ENCODE measurements at places on chromosomes 6 and 20.

DNA sequence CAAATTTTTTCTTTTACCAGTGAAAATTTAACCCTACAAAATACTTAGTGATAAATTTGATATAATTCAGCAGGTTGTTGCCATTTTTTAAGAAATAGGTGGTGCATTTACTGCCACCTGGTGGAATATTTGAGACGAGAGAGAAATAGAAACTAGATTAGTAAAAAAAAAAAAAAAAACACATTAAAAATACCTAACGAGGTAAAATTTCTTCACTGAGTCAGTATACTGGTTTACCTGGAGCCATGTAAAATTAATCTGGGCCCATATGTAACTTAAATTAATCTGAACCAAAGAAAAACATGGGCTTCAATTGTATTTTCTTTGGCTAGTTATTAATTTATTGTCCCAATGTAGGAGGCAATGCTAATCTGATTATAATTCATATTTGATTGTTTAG lies 520.8 kb downstream of the EPM2A start:
- DNase-seq = peak; percentile 24

GRCh38 chr6:30678964-30679726 lies 6.3 kb upstream of the DHX16 start:
- DNase-seq = peak; percentile 47

GRCh38 chr6:130366107-130367005 lies 539 bp downstream of the TMEM200A start:
- DNase-seq = peak; percentile 41

DNA sequence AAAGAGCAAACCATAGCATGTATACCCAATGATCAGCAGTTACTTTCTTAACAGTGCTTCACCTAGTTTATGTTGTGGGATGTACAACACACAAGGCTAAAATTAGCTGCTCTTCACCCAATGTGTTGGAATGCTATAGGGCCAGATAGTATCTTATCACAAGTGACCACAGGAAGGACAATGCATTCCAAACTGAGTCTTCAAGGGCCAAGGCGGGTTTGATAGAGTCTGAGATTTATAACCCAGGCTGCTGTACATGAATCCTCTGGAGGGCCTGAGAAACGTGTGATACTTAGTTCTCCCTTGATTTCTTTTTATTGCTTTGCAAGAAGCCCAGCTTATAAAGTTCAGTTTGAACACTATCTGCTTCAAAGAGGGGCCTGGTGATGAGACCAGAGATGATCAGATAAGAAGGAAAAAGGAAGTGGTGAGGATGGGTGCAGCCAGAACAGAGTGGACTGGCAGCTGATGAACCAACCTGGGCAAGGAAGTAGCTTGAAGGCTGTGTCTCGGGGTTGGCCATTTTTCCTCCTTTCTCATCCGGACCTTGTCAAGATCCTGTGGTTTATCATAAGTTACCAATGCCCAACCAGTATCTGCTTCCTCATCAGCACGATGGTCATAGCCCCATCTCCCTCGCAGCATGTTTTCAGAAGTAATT lies 62.2 kb upstream of the BMP2 start:
- DNase-seq = no peak

GRCh38 chr6:11847515-11848345 lies 69.1 kb upstream of the ADTRP start:
- no peak for DNase-seq

DNA sequence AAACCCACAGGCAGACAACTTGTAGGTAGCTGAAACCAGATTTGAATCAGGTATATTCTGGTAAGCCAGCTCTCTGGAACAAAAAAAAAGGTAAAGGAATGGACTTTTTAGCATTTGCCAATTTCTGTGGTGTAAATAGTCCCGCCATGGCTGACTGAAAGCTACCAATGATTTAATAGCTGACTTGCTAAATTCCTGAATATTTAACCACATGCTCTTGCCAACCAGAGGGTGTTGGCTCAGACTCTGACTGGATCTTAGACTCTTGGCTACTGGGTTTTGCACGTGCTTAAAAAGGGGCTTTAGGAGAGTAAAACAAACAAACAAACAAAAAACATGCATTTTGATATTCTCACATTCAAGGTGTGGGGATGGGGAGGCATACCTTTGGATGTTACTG lies 600.0 kb upstream of the CDH4 start:
- DNase-seq = no peak

DNA sequence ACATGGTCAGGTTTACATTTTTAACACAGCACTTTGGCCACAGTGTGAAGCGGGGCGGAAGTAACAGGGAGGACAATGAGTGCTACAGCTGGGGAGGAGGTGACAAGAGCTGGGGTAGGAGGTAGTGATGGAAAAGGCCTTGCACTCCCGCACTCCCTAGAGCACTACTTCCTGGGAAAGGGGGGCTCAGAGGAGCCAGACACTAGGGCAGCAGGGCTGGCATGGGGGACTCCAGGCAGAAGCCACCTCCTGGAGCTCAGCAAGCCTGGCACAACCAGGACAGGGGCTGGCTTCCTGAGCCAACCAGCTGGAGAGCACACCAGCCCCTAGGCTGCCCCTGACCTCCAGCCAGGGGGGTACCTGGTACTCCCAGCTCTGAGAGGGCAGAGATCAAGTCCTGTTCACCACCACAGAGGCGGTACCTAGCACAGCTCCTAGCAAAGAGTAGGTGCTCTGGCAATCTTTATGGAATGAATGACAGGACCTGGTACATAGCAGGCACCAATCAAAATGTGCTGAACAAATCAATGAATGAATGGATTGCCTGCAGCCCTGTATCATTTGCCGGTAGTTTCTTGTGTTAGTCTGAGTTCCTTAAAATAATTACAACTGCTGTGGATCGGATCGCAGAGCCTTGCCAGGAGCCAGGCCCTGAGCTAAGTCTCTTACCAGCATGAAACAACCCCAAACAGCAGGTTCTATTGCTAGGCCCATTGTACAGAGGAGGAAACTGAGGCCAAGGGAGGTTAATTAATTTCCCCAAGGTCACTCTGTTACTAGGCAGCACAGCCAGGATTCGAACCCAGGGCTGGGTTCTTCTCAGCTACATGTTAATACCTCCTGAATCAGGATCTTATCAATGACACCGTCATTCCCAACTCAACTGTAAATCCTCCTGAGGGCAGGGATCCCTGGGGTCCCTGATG lies 15.5 kb downstream of the NOL4L start:
- DNase-seq = no peak

DNA sequence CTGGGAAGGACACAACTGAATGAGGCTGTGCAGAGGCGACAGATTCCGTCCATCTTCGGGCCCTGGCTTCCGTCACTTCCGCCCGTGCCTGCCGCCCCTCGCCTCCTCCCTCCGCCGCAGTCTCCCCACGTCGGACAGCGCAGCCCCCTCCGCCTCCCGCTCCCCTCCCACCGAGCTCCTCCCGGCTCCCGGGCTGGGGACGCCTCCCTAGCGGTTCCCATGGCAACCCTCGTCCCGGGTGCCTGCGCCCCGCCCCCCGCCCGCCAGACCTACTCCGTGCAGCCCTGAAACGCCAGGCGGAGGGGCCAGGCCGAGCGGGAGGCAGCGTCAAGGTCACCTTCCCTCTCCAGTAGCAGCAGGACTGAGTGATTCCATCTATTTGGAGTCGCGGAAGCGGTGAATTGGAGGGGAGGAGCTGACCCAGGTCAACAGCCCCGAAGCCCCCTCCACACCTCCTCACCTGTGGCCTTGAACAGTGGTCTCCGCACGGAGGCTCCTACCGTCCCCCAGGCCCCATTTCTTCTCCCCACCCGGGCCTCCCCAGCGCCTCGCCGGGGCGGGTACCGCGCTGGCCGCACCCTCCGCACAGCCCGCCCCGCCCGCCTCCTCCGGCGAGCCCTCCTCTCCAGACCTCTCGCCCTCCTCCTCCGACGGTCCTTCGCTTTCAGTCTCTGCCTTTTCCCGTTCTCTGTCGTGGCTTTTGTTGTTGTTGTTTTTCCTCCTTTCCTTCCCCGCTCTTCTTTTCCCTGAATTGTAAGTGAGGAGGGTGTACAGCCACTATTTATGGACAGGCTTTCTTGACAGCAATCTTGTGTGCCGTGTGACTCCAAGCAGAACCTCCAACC lies 951 bp downstream of the NRSN2 start:
- peak; percentile 87 for DNase-seq

DNA sequence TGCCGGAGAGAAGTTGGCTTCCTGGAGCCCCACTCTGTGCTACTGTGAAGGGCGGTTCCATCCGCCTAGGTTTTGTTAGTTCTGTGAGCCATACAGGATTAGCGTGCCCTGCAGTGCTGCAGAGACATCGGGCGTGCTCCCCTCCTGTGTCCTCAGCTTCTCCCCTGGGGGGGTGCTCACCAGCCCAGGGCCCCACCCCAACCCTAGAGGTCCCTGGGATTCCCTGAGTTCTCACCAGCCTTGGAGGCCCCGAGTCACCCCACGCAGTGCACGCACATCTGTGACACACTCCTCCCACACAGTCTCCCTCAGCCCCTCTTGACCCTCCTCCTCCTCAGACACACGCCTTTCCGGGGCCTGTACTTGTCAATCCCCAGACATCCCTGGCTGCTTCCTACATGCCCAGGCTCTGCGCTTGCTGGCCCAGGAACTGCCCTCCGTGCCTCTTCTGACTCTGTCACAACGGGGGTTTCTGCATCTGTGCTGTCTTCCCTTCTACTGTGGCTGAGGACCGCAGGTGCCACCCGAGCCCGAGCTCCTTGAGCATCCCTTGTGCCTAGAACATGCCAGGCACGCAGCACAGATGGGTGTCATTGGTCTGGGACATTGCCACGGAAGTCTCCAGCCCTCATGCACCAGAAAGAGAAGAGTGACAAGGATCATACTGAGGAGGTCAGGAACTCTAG lies 123.2 kb upstream of the RPS6KA2 start:
- DNase-seq = no peak

DNA sequence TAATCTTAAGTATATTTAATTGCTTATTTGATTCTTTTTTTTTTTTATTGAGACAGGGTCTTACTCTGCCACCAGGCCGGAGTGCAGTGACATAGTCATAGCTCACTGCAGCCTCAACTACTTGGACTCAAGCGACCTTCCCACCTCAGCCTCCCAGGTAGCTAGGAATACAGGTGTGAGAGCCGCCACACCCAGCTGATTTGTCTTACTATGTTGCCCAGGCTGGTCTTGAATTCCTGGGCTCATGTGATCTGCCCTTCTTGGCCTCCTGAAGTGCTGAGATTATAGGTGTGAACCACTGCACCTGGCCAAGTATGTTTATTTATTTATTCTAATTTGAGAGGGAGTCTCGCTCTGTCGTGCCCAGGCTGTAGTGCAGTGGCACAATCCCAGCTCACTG lies 38.2 kb downstream of the PTPN1 start:
- no peak for DNase-seq

- no peak for DNase-seq
Measured at GRCh38 chr6:82951935-82952334, 113.7 kb downstream of the UBE3D start.

- no peak for DNase-seq
Measured at GRCh38 chr6:116611056-116611455, 5.2 kb upstream of the RSPH4A start.

DNA sequence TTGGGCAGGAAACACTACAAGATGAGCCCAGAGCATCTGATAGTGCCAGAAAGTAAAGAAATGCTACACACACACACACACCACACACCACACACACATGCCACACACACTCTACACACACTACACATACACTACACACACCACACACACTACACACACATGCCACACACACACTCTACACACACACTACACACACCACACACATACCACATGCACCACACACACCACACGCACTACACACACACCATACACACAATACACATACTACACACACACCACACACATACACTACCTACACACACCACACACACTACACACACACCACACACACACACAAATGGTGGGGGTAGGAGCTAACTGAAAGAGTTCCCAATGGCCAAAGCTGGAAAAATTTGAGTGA lies 3.6 kb upstream of the TMEM74B start:
- no peak for DNase-seq

GRCh38 chr6:30828027-30828962 lies 56.0 kb upstream of the DDR1 start:
- DNase-seq = peak; percentile 89

DNA sequence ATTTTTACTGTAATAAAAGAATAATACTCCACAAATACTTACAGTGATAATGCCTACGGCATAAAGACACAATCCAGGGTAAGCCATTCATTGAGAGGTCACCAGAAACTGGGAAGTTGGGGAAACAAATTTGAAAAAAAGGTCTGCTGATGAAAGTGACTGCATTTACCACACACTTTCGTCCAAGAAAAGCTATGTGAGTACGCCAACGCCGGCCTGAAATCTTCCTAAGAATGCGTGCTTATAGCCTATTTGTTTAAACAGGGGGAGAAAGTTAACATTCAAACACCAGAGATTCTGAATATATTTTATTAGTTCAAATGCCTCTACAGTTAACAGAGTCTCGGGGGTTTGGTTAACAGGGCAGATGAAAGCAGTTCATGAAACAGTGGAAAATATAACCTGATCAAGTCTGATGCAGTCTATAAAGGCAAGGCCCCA lies 657 bp upstream of the LTV1 start:
- peak; percentile 38 for DNase-seq

GRCh38 chr6:44965708-44966107 lies 362.4 kb upstream of the RUNX2 start:
- no peak for DNase-seq

DNA sequence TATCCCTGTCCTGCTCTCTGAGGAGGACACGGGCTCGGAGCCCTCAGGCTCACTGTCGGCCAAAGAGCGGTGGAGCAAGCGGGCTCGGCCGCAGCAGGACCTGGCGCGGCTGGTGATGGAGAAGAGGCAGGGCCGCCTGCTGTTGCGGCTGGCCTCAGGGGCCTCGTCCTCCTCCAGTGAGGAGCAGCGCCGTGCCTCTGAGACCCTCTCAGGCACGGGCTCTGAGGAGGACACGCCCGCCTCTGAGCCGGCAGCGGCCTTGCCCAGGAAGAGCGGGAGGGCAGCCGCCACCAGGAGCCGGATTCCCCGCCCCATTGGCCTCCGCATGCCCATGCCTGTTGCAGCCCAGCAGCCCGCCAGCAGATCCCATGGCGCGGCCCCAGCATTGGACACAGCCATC lies 14.2 kb upstream of the SLC22A7 start:
- no peak for DNase-seq

- DNase-seq = no peak
Measured at GRCh38 chr6:165274611-165275010, 34.8 kb downstream of the C6orf118 start.

- no peak for DNase-seq
Measured at GRCh38 chr6:133101790-133102189, 139.4 kb upstream of the EYA4 start.

DNA sequence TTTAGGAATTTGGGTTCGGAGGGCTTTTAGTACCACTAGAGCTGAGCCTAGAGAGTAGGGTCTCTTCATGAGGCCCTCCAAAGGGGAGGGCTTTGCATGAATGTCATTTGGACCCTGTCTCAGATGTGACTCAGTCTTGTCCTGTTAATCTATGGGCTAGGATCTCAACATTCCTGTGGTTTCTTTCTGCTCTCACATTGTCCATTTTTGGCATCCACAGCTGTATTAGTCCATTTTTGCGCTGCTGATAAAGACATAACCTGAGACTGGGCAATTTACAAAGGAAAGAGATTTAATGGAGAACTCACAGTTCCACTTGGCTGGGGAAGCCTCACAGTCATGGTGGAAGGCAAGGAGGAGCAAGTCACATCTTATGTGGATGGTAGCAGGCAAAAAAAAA lies 61.0 kb downstream of the CRYBG1 start:
- DNase-seq = no peak

All from stromal cell of bone marrow (primary cell).